Glomerular endothelial cell (primary cell): ENCODE measurements at places on chromosomes 12 and 14.

DNA sequence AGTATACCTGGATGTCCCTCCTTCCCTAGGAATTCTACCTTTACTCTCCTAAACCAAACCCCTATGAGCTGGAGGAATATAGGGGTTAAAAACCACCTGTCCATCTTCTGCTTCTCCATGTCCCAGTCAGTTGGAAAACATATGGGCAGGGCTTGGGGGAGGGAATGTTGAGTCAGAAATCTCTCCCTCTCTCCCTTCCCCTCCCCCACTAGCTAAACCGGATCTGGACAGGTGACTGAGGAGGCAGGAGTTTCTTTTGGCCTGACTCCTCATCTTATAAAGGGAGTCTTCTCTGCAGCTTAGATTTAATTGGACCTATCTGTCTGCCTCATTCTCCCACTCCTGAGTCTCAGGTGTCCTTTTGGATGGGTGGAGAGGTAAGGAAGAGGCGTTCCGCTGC lies 6.1 kb downstream of the ERBB3 start:
- no peak for DNase-seq

DNA sequence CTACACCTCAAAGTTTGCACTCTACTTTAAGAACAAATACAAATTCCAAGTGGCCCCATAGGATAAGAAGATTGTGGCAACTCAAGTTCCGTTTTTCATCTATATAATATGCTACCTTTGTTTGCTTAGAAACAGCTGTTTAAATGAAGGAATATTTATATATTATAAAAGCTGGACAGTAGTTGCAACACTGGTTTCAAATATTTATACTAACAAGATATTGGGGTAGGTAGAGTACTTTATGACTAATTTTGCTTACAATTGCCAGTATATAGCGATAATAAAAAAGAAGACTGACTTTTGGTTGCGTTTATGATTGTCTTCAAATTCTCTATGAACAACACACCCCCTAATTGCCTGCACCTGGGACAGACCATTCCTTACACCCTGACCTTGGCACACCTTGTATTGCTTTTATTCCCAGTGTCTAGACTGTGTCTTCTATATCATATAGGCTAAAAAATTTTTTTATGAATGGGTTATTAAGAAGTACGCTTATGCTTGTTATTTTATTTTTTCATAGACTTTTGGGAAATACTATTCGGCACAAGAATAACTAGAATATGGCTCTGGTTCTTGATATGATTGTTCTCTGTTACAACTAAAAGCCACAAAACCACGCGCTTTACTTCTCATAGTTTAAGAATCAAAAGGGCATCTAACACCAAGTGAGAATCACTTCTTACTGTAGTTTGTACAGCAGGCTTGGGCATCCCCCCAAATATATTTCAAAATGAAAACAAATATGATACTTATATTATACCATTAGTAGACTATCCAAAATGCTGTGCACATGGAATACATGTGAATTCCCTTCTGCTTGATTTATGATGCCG lies 455.4 kb upstream of the DCN start:
- DNase-seq: no peak

DNA sequence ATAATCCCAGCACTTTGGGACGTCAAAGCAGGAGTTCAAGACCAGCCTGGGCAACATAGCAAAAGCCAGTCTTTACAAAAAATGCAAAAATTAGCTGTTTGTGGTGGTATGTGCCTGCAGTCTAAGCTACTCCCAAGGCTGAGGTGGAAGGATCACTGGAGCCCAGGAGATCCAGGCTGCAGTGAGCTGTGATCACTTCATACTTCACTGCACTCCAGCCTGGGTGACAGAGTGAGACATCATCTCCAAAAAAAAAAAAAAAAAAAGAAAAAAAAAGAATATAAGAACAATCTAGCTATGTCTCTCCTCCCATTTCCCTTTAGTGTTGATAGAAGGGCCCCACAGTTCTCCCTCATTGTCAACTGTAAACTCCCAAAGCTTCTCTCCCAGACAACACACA lies 3.5 kb upstream of the BCAT1 start:
- DNase-seq: no peak

GRCh38 chr12:50647479-50647878 lies 116.4 kb upstream of the ATF1 start:
- no peak for DNase-seq

DNA sequence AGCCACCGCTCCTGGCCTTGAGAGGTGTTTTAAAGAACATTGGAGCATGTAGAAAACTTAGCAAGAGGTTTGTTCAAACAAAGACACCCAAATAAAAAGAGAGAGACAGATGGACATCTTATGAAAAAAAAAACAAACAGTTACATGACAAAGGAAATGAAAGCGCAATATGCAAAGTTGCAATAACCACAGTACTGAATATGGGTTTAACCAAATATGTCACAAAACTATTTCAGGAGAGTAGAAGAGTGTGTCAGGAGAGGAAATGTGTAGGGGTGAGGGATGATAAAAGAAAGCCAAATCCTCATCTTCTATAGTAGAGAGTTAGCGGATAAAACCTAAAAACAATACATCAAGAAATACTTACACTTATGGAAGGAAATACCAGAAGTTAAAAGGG lies 98.4 kb downstream of the GTF2A1 start:
- no peak for DNase-seq
